ENCODE measurements at places on chromosomes 1 and 21. TPM values are rescaled to one million over a fixed set of nuclear protein-coding genes. Genes with fewer than 3 reads are reported as not detected.

- no peak for DNase-seq
- no peaks in the 10 kb centered on the region for H3K4me1 ChIP-seq
- H3K27me3 ChIP-seq = no peaks in the 10 kb centered on the region
- H3K4me3 ChIP-seq = no peak overlapping the region
- no peaks in the 10 kb centered on the region for H3K36me3 ChIP-seq
These were observed 8.1 kb upstream of the OR2M5 start for GRCh38 chr1:248136811-248137210.

PPFIA4 gene
- total RNA-seq = 51.2 TPM

- H3K36me3 ChIP-seq = no peaks in the 10 kb centered on the region
- H3K27ac ChIP-seq = no peak overlapping the region
- peaks cover 2% of the 10 kb centered on the region for H3K27me3 ChIP-seq
- H3K4me1 ChIP-seq = no peaks in the 10 kb centered on the region
- DNase-seq = no peak
These were observed 150.8 kb downstream of the ROR1 start for GRCh38 chr1:63924600-63924999.

PROK1 gene
- total RNA-seq = not detected

CLEC20A gene
- total RNA-seq = not detected

DNA sequence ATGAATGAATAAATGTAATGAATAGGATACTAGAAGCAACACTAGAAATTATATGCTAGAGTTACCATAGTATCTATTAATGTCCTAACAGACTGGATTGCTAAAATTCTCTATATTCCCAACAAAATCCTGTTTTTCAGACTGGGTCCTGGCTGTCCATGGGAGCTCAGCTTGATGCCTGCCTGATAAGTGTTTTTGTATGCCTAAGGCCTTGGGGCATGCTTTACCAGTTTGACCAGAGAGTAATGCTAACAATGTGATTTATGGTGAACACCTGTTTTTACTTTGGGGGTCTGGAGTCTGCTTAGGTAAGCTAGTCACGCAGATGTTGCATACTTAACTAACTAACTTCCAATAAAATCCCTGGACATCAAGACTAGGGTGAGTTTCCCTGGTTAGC, 318.8 kb upstream of the DEPDC1 start:
- no peak overlapping the region for H3K4me3 ChIP-seq
- no peaks in the 10 kb centered on the region for H3K4me1 ChIP-seq
- H3K27me3 ChIP-seq = no peaks in the 10 kb centered on the region

Data from activated CD4-positive, alpha-beta T cell treated with anti-CD3 and anti-CD28 coated beads for 36 hours (primary cell).